NCI-H187 (cell line): ENCODE measurements at places on chromosomes 4 and X.

GRCh38 chr4:68904786-68905185 is 46.8 kb downstream of the UGT2A3 start:
- no peak for DNase-seq

DNA sequence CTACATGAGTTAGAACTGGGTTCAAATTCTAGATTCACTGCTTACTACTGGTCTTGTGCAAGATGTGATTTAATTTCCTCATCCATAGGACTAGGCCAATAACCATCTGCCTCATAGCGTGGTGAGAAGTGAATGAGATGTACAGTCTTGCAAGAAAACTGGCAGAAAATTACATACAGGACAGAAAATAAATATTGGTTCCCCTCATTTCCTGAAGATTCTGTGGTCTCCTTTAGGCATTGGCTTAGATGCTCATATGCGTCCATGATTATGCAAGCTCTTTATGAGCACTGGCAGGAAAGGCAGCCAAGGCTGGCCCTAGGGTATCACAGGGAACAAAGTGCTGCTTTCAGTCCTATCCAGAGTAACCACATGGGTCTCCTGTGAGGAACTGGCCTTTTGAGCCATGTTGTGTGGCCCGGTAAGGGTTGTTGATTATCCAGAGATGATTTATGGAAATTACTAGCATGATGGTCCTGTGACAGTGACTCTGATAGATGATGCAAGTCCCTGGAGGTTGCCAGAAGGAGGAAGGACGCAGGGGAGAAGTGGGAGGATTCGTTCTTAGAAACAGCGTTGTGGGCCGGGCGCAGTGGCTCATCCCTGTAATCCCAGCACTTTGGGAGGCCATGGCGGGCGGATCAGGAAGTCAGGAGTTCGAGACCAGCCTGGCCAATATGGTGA is 9.9 kb upstream of the MOB1B start:
- DNase-seq, result no peak

DNA sequence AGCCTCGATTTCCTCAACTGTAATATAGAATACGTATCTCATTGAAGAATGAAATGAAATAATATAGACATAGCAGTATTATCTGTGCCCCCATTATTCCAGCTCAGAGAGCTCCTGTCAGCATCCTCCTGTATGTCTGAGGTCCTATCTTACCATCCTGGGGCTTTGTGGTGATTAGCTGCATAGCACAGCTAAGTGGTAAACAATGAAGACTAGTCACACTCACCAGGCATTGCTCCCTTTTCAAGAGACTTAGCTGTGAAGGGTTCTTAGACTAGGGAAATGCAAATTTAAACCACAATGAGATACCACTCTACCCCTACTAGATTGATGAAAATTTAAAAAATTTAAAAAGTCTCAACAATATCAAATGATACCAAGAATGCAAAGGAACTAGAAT is 172.9 kb downstream of the SLC39A8 start:
- no peak for DNase-seq

GRCh38 chr4:130995988-130996387 is 1900.0 kb downstream of the C4orf33 start:
- DNase-seq, result no peak

GRCh38 chr4:46856333-46856732 is 52.7 kb downstream of the COX7B2 start:
- no peak for DNase-seq

GRCh38 chr4:88158489-88159228 is at the start of gene ABCG2:
ABCG2 (minus strand) TSS chr4:88158639; CDS start chr4:88139995, 18,644 bp downstream.
- DNase-seq, result no peak

GRCh38 chr4:39037491-39037825 is 5.2 kb upstream of the TMEM156 start:
- no peak for DNase-seq

DNA sequence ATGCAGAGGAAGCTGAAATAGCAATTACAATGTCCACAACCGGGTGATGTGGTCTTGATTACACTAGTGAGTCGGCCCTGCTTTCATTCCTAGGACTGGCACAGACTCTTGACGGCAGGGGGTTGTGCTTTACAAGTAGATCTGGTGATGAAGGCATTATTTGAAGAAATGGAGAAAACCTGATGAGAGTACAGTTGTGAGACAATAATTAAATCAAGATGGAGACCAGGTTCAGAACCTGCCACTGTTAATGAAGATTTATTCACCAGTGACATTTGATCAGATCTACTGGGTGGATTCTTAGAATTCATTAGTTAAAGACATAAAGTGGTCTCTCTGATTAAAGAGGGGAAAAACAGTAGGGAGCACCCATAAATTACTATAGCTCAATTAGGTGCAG is 747.2 kb downstream of the STPG2 start:
- no peak for DNase-seq

DNA sequence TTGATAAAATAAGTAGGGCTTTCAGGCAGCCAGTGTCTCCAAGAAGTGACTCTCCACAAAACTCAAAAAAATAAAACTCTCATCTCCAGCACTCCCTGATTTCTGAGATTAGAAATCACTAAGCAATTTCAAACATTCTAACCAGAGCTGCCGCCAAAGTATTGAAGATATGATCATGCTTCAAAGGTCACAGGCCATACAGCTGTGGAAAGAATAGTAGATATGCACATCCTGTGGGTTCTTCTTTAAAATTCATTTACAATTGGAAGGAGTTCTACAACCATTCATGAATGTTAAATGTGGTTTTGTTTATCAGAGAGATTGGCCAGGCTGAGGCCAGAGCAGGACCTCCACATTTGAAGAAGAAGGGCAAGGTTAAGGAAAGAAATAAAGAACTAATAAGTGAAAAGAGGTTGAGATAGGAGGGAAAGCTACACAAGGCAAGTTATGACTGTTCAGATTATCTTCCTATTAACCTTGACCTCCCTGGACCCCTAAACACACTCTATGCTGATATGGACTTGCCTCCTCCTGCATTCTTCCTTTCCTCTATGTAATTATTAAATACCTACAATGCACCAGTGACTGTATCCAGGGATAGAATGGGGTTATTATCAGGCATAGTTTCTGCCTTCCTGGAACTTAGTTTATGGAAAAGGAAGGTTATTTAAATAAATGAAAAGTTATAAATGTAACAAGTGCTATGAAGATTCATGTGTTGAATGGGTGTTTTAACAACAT is 56.4 kb downstream of the USP38 start:
- no peak for DNase-seq
